ENCODE measurements at places on chromosomes 7 and 10.

GRCh38 chr10:7230951-7231350 lies 179.9 kb downstream of the SFMBT2 start:
- DNase-seq = no peak

GRCh38 chr7:130047831-130048230 lies 3.3 kb downstream of the ZC3HC1 start:
- DNase-seq = no peak

DNA sequence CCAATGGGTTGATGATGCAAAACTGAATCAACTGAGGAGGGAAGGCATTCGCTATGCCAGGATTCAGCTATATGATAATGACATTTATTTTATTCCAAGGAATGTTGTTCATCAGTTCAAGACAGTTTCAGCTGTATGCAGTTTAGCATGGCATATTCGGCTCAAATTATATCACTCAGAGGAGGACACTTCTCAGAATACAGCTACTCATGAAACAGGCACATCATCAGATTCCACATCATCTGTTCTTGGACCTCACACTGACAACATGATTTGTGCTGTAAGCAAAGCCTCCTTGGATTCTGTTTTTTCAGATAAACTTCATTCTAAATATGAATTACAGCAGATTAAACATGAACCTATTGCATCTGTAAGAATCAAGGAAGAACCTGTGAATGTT lies 19.7 kb downstream of the TMEM60 start:
- DNase-seq = no peak

- DNase-seq = no peak
Measured at GRCh38 chr7:98934267-98934666, 55.9 kb downstream of the TRRAP start.

- no peak for DNase-seq
Measured at GRCh38 chr10:122054048-122055025, 65.4 kb downstream of the TACC2 start.

DNA sequence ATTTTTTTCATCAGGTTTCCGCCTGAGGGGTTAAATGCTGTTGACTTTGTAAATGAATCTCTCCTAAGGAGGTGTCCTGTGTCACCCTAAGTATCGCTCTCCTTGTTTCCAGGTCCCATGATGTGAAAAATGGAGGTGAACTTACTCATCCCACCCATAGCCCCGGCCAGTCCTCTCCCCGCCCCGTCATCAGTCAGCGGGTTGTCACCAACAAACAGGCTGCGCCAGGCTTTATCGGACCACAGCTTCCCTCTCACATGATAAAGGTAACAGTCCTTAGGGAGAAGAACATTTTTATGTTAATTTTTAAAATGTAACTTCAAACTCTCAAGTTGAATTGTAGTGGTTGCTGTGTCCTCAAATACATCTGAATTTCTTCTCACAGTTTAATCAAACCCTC lies 116.5 kb downstream of the ANKRD61 start:
- no peak for DNase-seq

- DNase-seq = no peak
Measured at GRCh38 chr7:45990276-45990675, 69.2 kb upstream of the IGFBP3 start.

- no peak for DNase-seq
Measured at GRCh38 chr10:71634531-71635164, 84.9 kb downstream of the C10orf105 start.

DNA sequence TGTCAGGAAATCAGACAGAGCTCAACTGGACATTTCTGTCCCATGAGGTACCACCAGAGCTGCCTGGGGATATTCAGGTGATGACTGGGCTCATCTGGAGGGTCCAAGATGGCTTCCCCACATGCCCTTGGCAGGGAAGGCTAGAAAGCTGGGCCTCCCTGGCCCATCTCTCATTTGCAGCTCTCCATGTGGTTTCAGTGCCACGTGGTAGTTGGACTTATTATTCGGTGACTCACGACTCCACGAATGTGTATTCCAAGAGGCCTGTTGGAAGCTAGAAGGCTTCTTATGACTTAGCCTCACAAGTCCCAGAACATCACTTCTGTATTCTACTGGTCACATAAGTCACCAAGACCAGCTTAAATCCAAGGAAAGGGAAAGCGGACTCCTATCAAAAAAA lies 22.8 kb downstream of the NSMCE4A start:
- no peak for DNase-seq

GRCh38 chr10:77574438-77574837 lies 63.2 kb downstream of the KCNMA1 start:
- DNase-seq = no peak

- DNase-seq = peak; percentile 30
Measured at GRCh38 chr7:92833766-92834506, 2.4 kb downstream of the CDK6 start.

DNA sequence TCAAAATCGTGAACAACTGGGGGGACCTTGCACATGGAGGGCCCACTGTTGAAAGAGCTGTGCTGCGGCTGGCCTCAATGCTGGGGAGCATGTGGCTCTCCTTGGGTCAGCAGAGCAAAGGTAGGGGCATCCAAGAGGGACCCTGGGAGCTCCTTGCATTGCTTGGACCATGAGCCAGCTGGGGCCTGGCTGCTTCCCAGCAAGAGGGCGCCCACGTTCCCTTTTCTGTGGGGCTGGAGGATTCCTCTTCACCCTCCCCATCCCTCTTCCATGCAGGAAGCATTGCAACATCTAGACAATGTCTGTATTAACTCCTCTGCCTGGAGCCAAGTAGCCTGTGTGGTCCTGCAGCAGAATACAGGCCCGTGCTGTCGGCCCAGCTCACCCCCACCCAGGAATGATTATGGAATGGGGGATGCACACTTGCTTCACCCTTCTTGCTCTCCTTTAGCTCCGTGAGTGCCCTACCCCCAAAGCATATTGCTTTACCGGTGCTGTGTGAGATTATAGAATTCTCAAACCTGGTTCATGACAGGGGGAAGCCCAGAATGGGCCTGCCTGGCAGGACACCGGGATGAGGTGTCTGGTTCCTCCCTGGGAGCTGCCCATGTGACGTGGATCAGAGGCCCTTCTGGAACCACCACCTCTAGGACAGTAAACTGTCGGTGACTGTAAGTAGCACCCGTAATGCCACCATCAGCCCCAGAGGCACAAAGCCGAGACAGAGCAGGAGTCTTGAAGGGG lies 61.9 kb downstream of the SYPL1 start:
- DNase-seq = no peak

DNA sequence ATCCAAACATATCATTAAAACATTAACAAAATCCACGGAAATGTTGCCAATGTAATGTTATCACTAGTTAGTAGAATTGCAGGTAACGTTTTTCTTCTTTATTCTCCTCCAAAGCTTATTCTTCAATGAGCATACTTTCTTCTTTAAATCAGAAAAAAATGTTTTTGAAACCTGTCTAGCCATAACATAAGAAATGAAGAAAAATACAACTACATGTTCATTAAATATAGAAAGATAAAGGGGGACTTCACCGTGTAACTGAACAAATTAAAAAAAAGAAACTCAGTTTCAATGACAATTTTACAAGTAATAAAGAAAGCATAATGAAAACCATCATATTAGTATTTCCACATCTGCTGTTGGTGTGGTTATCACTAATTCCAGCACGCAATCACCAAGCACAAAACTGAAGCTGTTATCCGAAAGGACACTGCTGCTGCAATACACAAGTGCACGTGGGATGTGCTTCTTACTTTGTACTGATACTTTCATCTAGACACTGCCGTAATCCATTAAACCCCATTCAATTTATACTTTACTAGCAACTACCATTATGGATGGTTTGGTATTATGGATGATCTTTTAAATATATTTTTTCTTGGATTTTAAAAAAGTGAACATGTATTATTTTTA lies 9.6 kb downstream of the ESYT2 start:
- DNase-seq = no peak

- DNase-seq = no peak
Measured at GRCh38 chr10:128178302-128178958, 52.2 kb upstream of the MKI67 start.

DNA sequence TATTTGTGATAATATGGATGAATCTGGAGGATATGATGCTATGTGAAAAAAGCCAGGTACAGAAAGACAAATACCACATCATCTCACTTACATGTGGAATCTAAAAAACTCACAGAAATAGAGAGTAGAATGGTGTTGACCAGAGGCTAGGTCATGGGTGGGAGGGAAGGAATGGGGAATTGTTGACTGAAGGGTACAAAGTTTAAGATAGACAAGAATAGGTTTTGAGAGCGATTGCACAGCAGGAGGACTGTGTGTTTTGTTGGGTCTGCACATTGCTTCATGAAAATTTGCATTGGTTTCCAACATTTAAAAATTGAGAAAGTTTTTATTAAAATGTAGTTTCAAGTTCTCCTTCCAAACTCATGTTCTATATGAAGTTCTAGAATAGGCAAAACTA lies 8.4 kb downstream of the SLC26A5 start:
- no peak for DNase-seq

- no peak for DNase-seq
Measured at GRCh38 chr7:129769400-129769774, 157.9 kb downstream of the NRF1 start.

GRCh38 chr10:102644646-102645387 lies 538 bp downstream of the TRIM8 start:
- DNase-seq = peak; percentile 57

GRCh38 chr7:25864943-25865751 lies 286.9 kb upstream of the NFE2L3 start:
- no peak for DNase-seq

GRCh38 chr10:100812978-100813377 lies 67.6 kb downstream of the PAX2 start:
- no peak for DNase-seq

DNA sequence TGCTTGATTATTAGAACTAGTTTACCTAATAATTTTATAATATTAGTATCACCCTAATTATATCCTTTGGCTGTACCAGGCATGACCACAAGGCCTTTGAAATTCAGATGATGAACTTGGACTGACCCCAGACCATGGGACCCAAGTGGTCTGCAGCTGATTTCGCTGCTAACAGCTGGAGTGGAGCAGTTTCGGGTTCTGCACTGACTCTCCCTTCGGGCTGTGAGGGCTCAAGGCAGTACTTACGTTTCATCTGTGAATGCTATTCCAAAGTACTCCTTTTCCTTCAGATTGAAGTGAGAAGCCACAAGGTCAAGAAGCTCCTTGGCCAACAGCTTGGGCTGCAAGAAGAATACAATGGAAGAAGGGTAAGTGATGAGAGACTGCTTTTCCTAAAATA lies 223.8 kb downstream of the PRPF18 start:
- no peak for DNase-seq

- no peak for DNase-seq
Measured at GRCh38 chr10:102131286-102132170, 1.3 kb upstream of the PPRC1 start.

GRCh38 chr7:18503126-18503866 lies 7.7 kb downstream of the HDAC9 start:
- no peak for DNase-seq

- no peak for DNase-seq
Measured at GRCh38 chr7:148915211-148915610, 31.1 kb upstream of the EZH2 start.

- DNase-seq = no peak
Measured at GRCh38 chr10:101136007-101136707, 5.1 kb downstream of the TLX1 start.

DNA sequence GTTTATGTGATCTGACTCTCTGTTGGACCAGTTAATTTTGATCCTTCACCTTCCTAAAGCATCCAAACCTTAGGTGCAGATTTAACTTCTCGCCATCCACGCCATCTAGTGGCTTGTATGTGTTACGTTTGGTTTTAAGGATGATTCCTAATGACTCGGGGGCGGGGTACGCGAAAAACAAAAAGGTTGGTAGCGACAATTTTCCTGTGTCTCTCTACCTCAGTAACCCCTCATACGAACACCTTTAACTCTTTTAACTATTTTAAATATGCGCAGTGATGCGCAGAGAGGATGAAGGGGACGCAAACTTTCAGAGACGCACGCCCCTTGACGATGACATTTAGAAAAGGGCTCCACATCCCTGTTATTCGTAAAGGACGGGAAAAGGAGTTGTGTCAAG lies 714 bp upstream of the KCND2 start:
- DNase-seq = peak; percentile 64

DNA sequence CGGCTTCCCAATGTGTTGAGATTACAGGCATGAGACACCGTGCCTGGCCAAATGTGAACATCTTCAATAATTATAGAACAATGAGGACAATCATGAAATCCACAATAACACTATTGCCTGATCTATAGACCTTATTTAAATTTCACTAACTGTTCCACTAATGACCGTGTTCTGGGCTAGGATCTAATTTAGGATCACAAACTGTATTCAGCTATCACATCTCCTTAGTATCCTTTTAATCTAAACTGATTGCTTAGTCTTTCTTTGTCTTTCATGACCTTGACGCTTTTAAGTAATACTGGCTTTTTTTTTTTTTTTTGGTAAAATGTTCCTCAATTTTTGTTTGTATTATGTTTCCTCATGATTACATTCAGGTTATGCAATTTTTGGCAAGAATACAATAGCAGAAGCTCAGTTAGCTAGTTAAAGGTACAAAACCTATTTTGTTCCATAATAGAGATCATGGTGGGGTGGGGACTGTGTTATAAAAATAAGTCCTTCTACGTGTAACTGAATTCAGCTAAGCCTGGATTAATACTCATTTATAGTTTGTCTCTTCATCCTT lies 158.4 kb downstream of the AOAH start:
- no peak for DNase-seq

GRCh38 chr10:68272833-68273232 lies 40.9 kb upstream of the ATOH7 start:
- DNase-seq = no peak

DNA sequence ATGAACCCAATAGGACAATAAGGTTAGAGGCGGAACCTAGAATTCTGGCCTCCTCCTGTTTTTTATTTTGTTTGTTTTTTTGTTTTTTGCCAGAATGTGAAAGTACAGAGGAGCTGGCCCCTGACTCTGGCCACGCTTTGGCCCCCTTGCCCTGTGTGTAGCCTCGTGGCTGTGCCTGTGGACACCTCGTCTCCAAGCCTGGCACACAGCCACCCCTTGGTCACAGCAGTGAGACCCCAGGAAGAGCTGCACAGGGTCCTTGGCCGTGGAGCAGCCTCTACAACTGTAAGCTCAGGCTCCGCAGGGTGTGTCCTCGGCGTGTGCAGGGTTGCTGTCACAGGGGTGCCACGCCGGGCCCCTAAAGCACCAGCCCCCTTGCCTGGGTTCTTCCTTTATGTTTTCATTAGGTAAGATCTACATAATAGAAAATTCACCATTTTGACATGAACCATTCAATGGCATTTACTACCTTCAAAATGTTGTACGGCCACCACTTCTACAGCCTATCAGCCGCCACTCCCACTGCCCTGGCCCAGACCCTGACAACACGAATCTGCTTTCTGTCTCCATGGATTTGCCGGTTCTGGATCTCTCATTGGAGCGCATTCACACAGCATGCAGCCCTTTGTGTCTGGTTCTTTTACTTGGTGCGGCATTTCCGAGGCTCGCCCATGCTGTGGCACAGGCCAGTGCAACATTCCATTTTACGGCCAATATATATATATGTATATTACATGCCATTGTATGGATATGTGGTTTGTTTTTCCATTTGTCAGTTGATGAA lies 51.0 kb downstream of the AMZ1 start:
- no peak for DNase-seq

DNA sequence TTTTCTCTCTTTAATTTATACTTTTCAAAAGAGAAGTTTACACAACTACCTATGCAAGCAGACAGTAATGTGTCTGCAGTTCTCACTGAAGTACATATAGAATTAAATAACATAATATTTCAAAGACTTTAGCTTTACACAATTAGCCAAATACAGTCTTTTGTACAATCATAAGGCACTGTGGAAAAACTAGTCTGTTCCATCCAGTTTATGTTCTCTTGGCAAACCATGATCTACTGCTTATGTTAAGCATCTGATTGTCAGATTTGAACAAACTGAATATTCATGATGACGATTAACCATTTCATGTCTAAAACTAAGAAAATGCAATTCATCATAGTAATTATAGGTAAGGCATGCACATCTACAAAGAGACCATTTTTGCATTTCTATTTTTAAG lies 842 bp downstream of the SEMA3A start:
- no peak for DNase-seq
